SJSA1 (cell line): ENCODE measurements at places on chromosomes 5 and 9. TPM values are rescaled to one million over a fixed set of nuclear protein-coding genes. Genes with fewer than 3 reads are reported as not detected.

- no peak for DNase-seq
Measured at GRCh38 chr5:126552614-126553013, 42.4 kb downstream of the ALDH7A1 start.

DNA sequence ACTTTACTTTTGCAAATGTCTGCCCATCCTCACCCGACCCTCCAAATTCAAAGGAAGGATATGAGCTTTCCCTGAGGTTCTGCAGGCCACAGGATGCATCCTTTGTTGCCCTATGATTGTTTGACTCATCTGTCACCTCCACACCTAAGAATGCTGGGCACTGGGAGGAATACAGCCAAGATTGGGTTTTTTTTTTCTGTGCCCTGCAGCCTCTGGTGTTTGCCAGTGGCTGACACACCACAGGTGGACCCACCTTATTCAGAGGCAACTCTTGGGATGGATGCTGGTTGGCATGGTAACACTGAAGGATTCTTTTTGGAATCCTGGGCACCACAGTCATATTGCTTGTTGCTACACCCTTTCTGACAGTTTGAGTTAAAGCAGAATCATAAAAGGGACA is 29.7 kb downstream of the C9orf152 start:
- DNase-seq = no peak

GRCh38 chr9:117828466-117828865 is 124.3 kb downstream of the TLR4 start:
- DNase-seq = no peak

DNA sequence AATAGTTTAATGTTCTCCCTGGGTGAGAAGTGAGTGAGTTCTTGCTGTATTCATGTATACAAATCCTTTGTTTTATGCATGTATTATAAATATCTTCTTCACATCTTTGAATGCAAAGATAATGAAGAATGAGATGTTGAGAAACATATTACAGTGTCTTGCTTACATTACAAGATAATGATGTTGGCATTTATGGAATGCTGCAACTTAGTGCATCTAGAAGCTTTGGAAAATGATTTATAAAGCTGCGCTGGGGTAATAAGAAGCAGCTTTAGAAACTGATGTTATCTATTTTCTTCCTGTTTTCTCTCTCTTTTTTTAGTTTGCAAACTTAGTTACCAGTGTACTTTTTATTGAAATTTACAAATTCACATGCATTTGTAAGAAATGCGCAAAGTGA is 673.4 kb downstream of the KCTD16 start:
- DNase-seq = no peak

DNA sequence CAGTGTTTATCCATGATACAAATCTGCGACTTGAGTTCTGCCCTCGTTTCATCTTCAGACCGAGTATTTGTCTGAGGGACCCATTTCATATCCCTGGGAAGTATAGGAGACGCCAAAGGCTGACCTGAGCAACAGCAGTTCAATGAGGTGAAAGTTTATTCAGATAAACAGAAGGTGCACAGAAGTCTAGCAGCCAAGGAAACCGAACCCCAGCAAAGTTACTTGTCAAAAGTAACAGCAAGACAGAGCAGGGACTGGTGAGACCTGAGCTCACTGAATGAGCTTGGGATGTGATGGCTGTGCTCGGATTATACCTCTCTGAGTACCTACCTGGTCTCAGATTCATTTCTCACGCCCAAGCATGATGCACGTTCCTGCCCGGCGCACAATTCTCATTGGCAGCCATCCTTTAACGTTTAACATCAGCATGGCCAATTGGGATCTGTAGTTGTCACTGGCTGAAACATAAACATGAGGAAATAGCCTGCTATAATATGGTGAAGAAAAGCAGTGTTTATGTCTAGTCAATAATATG is 599 bp downstream of the LYRM7 start:
- DNase-seq = no peak

DNA sequence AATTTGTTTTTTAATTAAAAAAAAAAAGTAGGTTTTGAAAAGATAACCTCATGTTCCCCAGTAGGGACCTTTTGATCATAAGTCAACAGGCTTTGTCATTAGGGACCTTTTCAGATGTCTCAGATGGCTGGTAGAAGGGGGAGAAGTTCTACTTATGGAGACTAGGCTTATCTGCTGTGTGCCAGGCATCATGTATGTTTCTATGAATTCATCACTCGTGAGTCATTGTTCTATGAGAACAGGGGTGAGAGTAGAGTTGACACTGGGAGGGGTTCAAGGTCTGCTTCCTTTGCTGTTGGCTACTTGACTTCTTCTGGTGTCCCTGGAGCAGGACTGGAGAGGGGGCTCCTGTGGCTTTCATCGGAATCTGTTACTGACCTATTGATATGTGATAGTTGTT is 138.8 kb downstream of the KDM4C start:
- DNase-seq = no peak

DNA sequence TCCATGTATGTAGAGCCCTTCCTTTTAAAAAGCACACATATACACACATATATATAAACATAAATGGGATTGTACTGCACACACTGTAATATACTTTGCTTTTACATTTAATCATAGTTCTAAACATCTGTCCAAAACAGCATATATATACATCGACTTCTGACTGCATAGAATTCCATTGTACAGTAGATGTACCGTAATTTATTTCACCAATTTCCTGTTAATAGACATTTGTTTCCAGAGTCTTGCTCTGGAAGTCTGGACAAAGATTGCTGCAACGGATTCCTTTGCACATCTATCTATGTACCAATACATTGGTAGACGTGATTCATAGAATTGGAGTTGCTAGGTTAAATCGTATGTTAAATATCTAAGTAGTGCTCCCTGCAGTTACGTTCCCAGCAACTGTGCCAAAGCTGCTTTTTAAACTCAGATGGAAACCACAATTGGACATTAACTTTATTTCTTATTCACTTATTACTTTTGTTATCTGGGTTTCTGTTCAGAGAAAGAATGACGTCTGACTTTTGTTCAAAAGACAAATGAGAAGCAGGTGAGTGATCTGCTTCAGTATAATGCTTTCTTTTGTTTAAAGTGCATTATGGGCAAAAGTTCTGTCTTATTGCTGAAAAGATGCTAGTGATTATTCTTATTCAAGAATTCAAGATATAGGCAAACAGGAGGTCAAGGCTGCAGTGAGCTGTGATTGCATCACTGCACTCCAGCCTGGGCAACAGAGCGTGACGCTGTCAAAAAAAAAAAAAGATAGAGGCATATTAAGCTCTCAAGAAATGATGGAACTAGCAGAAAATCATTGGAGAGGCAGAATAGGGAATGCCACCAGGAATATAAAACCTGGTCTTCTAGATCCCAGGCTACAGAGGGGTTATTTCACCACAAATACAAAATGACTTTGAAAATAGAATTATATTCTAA is 138.2 kb downstream of the FGF1 start:
- no peak for DNase-seq

GRCh38 chr9:82880336-82881050 is 182.4 kb downstream of the RASEF start:
- no peak for DNase-seq

- no peak for DNase-seq
Measured at GRCh38 chr5:85204289-85204688, 819.6 kb upstream of the EDIL3 start.

- no peak for DNase-seq
Measured at GRCh38 chr9:92173318-92173717, 58.1 kb upstream of the SPTLC1 start.

DNA sequence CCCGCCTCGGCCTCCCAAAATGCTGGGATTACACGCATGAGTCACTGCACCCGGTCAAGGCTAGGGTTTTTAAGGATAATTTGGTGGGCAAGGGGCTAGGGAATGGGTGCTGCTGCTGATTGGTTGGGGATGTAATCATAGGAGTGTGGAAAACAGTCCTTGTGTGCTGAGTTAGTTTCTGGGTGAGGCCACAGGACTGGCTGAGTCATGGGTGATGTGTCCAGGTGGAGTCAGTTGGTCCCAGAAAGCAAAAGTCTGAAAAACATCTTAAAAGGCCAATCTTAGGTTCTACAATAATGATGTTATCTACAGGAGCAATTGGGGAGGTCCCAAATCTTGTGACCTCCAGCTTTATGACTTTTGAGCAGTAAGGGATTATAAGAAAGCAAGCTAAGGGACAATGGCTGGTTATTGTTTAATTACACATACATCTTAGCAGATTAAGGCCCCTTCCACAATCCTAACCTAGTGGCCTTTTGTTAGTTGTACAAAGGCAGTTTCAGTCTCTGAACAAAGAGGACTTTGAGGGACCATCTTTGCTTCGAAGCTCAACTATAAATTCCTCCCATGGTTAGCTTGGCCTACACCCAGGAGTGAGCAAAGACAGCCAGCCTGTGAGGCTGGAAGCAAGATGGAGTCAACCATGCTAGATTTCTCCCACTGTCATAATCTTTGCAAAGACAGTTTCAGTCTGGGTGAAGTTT is 5.5 kb upstream of the AOPEP start:
- no peak for DNase-seq

The IL33 gene
- not detected in 2 replicates for total RNA-seq

The SLC25A2 gene
- 0.11 and 0.75 TPM in 2 replicates for total RNA-seq

- no peak for DNase-seq
Measured at GRCh38 chr5:65255294-65255693, 226.4 kb downstream of the ADAMTS6 start.

DNA sequence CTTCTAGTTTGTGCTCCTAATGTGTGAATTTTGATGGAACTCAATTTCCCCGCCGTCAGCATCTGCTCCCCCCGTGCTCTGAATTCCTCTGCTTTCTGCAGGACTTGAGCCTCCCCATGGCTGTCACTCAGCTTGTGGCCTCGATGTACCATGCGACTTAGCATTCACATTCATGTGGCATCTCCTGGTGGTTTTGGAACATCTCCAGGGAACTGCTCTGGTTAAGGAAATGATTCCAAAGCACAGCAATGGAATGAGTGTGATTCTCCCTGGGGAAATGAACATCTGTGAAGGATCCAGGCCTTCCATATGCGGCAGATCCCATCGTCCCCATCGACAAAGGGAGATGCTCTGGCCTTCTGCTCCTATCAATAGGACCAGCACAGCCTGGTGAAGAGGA is 119.0 kb downstream of the ENTREP1 start:
- DNase-seq = no peak

The DRD1 gene
- total RNA-seq = 10.0 and 14.0 TPM in 2 replicates

- DNase-seq = no peak
Measured at GRCh38 chr9:111766066-111766465, 28.7 kb downstream of the SHOC1 start.

The OTULINL gene
- total RNA-seq = 0.58 and 1.4 TPM in 2 replicates

The ENC1 gene
- 31.3 and 34.0 TPM in 2 replicates for total RNA-seq

- DNase-seq = no peak
Measured at GRCh38 chr9:103037508-103038477, 42.7 kb downstream of the CYLC2 start.

GRCh38 chr9:122379340-122379739 is 8.5 kb downstream of the PTGS1 start:
- DNase-seq = no peak

DNA sequence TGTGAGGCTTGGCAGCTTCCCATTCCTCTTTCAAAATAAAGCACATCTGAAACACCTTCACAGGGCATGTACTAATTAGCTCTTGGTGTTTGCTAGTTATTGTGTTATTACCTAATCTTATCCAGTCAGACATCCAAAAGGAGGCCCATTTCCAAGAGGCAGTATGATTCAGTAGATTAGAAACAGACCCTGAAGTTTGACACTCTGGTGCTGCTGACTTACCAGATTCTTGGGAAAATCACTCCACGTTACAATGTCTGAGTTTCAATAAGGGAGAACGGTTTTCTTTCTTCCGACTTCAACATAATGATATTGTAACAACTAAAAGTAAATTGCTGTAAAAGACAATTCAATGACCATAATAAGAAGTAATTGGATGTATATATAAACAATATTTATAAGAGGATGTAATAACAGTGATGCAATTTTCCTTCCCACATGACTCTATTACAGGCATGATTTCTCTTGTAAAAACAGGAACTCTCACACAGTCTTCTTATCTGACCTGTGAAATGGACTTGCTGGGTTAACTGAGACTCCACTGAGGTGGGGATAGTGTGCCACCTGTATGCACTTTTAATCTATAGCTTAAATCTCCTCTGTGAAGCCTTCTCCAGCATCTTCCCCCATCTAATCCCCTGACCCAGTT is 181.3 kb upstream of the ELL2 start:
- no peak for DNase-seq

DNA sequence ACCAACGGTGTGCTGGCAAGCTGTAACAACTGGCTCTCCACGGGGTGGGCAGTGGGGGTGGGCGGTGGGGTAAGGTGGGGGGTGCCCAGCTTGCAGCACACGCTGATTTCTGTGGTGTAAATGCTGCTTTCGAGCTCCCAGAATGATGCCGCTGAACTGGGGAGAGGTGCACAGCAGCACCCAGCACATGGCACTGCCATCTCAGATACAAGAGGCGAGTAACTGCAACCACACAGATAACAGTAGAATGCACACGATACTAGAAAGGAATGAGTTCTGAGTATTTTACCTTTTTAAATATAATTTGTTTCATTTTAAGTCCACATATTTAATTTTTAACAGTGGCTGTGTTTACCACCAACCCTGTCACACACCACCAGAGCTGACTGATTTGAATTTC is 87.9 kb downstream of the SEMA4D start:
- no peak for DNase-seq
